ENCODE measurements at places on chromosomes 7 and 10.
A peak's percentile ranks its signal among the peaks of the same experiment; 100 is the strongest.

DNA sequence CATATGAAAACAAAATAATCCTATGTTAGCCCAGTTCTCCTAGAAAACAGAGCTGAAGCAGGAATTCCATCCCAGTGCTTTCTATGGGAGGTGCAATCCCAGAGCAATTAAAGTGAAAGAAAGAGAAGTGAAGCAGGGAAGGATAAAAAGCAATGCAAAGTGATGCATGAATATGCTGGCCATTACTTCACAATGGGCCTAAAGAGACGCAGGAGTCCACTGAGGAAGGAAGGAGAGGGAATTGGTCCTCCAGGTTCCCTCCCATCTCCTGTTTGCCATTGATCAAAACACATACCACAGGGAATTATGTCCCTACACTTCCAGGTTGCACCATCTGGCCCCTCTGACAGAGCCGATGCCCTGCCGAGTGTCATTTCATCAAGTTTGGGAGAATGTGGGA, 392.2 kb upstream of the NFE2L3 start:
- DNase-seq: no peak
- H3K27me3 ChIP-seq: peaks cover 4% of the 10 kb centered on the region
- peaks cover 45% of the 10 kb centered on the region for H3K4me1 ChIP-seq
- no peaks in the 10 kb centered on the region for H3K36me3 ChIP-seq
- H3K27ac ChIP-seq: no peak overlapping the region

DNA sequence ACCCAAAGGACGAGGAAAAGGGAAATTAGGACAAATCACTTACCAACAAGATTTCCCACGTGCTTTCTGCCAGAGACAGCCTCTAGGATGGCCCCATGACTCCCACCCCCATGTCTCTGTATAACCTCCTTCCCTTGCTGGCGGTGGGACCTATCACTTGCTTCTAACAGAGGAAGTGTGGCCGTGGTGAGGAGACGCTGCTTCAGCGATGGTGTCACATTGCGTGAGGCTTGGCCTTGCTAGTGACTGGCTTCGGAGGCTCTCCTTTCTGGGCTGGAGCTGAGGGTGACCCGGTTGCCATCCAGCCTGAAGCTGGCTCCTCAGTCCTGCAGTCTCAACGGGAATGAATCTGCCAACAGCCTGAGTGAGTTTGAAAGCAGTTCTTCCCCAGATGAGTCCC, 123.7 kb downstream of the ANLN start:
- no peaks in the 10 kb centered on the region for H3K4me1 ChIP-seq
- H3K27ac ChIP-seq: no peak overlapping the region
- H3K4me3 ChIP-seq: no peak overlapping the region
- H3K27me3 ChIP-seq: no peaks in the 10 kb centered on the region

DNA sequence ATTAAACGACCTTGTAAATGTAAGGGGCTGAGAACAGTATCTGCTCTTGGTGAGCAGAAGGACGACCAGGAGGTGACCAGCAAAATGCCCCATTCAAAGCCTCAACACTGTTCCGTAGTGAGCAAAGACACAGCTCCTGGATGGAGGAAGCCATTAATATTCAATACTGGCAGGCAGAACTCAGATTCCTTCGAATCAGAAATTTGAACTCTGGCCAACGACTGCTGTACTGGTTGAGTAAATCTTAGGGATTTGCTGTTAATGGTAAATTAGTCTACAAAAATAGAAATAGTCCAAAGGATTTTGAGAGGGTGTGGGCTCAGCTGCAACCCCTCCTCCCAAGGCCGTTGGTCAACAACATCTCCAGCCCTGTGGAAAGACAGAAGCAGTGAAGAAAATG, 130.5 kb upstream of the PFKP start:
- no peaks in the 10 kb centered on the region for H3K27me3 ChIP-seq
- DNase-seq: no peak
- H3K36me3 ChIP-seq: no peaks in the 10 kb centered on the region
- no peak overlapping the region for H3K27ac ChIP-seq

GRCh38 chr10:127997937-127998336, 91.0 kb downstream of the PTPRE start:
- H3K27ac ChIP-seq: no peak overlapping the region
- no peak overlapping the region for H3K4me3 ChIP-seq
- H3K36me3 ChIP-seq: no peaks in the 10 kb centered on the region
- peaks cover 37% of the 10 kb centered on the region for H3K27me3 ChIP-seq
- DNase-seq: no peak
- H3K4me1 ChIP-seq: no peaks in the 10 kb centered on the region

DNA sequence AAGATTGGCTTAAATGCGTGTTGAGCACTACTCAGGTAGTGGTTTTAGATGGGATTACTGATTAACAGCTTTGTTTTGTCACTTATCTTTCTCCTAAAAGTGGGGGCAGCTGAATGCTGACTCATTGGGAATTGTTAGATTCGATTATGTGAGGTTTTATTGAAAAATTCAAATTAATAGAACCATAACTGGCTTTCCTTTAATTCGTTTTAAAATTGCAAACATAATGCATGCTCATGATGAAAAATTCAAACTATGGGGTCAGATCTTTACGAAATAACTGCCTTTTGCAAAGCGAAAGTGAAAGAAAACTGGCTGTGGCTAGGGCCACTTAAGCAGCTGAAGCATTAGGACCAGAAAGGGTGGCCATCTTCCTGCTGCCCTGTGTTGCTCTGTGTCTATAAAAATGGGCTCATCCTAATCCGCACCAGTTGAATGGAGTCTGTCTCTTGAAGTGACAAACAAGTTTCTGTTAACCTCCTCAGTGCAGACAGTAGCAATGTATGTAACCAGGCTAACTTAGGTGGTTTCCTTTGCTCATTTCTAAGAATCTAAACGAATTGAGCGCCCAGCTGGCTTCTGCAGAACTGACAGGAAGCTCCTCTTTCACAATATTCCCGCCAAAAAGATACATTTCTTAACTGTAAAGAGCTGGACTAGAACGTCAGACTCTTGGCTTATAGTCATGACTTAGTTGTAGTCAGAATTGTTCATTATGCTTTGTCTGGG, 27.8 kb downstream of the DENND10 start:
- DNase-seq: no peak
- peaks cover 89% of the 10 kb centered on the region for H3K36me3 ChIP-seq
- peak overlapping the region; percentile 66 for H3K27ac ChIP-seq
- H3K4me1 ChIP-seq: peaks cover 7% of the 10 kb centered on the region
- H3K4me3 ChIP-seq: peak overlapping the region; percentile 26

DNA sequence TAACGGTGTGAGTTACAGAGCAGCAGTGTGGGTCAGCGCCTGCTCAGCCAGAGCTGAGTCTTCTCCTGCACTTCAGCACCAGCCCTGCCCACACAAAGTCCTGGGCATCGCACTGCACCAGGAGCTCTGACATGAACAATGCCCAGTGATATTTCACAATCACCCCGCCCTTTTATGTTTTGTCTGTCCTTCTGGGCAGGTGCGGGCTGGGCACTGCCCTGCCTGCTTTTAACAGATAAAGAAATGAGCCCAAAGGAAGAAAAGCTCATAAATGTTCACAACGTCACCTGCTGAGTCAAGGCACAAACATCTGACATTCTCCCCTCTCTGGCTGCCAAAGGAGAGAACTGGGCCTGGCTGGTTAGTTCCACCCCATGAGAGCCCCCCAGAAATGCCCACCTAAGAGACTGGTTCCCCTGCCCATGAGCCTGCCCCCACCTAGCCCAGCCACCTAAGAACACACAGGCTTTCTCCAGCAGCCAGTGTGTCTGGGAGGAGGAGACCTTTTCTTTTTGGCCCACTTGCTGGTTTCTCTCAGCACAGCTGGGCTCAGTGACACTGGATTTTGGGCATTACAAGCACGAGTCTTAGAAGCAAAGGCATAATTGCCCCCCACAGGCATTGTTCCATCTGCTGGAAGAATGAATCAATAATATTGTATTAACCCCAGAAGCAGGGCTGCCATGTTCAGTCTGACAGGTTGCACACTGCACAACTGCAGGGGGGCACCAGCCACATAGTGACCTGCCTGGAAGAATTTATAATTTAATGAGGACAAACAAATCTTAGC, 22.3 kb downstream of the CALML3 start:
- H3K27me3 ChIP-seq: no peaks in the 10 kb centered on the region
- no peak for DNase-seq
- H3K27ac ChIP-seq: peak overlapping the region; percentile 94
- H3K4me1 ChIP-seq: peaks cover 91% of the 10 kb centered on the region

- H3K4me1 ChIP-seq: peaks cover 16% of the 10 kb centered on the region
- no peak overlapping the region for H3K4me3 ChIP-seq
- H3K27ac ChIP-seq: no peak overlapping the region
- H3K36me3 ChIP-seq: no peaks in the 10 kb centered on the region
These were observed 3.2 kb upstream of the ASB13 start for GRCh38 chr10:5669604-5670003.

GRCh38 chr7:12062062-12062461, 149.0 kb upstream of the TMEM106B start:
- no peak for DNase-seq
- no peak overlapping the region for H3K4me3 ChIP-seq
- H3K4me1 ChIP-seq: no peaks in the 10 kb centered on the region
- no peaks in the 10 kb centered on the region for H3K27me3 ChIP-seq

DNA sequence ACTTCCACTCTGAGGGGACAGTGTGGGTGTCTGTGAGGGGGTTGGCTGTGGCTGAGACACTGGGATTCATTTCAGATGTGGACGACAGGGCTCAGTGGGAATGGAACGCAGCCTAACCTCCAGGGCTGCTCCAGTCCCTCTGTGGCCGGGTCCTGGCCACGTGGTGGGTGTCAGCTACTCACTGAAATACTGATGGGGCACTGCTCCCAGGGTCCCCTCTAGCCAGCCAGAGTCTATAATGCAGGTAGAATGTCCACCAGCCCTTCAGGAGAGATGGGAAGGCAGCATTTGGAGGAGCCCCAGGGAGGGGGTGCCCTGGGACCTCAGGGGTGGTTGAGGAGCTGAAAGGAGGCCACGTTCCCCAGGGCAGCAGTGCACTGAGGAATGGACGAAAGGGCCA, 87.2 kb upstream of the LANCL2 start:
- no peaks in the 10 kb centered on the region for H3K4me1 ChIP-seq
- H3K4me3 ChIP-seq: no peak overlapping the region
- no peak for DNase-seq
- no peaks in the 10 kb centered on the region for H3K27me3 ChIP-seq
- no peak overlapping the region for H3K27ac ChIP-seq

DNA sequence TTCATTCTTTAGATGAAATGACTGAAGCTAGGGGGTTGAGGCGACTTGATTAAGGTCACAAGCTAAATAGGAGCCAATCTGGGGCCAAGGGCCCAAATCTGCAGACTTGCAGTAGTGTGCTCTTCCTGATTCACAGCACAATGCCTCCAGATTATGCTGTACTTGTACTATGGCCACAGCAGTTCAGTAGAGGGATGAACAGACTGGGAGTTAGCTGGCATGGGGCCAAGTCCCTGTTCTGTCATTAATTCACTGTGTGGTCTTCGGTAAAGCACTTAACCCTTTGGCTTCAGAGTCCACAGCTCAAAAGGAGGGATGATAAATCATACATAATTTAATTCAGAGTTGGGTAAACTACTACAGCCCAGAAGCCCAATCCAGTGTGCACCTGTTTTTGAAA, 196.8 kb downstream of the XPNPEP1 start:
- DNase-seq: no peak
- H3K27ac ChIP-seq: no peak overlapping the region

GRCh38 chr7:24722386-24723177, 34.7 kb downstream of the GSDME start:
- no peak for DNase-seq
- no peak overlapping the region for H3K27ac ChIP-seq
- H3K4me1 ChIP-seq: no peaks in the 10 kb centered on the region
- no peaks in the 10 kb centered on the region for H3K27me3 ChIP-seq

GRCh38 chr7:30915005-30915601, 3.5 kb downstream of the AQP1 start:
- H3K36me3 ChIP-seq: no peaks in the 10 kb centered on the region
- no peak for DNase-seq
- peaks cover 28% of the 10 kb centered on the region for H3K4me1 ChIP-seq
- peak overlapping the region; percentile 32 for H3K4me3 ChIP-seq
- peak overlapping the region; percentile 88 for H3K27ac ChIP-seq

GRCh38 chr10:89531359-89531758, 4.0 kb downstream of the SLC16A12 start:
- no peaks in the 10 kb centered on the region for H3K36me3 ChIP-seq

DNA sequence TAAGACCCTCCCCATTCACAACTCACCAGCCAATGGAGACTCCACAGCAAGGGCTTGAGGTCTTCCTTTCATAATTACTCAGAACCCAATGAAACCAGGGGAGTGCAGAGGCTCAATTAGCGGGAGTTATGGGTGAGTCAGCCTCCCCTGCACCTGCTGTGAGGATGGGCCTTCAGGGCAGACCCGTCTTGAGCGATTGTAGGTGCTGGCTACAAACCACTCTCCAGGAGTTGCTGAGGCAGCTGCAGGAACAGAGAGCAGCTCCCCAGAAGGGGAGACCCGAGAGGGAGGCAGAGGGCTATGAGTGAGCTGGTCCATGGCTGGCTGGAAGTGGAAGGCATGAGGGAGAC, 58.5 kb upstream of the SORCS3 start:
- no peaks in the 10 kb centered on the region for H3K27me3 ChIP-seq
- H3K36me3 ChIP-seq: no peaks in the 10 kb centered on the region
- DNase-seq: no peak
- no peaks in the 10 kb centered on the region for H3K4me1 ChIP-seq
- H3K27ac ChIP-seq: no peak overlapping the region
- no peak overlapping the region for H3K4me3 ChIP-seq
